ENCODE measurements at places on chromosomes 4 and X.

DNA sequence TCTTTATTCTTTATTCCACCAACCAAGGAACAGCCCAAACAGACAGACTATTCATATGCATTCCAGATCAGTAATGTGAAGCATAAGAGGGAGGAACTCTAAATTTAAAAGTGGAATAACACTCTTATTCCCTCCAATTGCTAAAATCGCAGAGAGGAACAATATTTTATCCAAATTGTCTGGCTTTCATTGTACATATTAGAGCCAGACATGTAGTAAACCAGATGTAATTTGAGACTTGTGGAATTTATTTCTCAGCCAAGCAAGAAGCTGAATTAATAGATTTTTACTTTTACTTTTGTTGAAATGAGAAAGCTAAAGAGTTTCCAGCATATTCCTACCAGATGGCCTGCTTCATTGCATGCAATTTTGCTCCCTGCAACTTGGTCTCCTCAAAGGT is 674.6 kb upstream of the SLIT2 start:
- peak; percentile 17 for DNase-seq

GRCh38 chrX:51760657-51761056 is 17.4 kb downstream of the GSPT2 start:
- DNase-seq: no peak

DNA sequence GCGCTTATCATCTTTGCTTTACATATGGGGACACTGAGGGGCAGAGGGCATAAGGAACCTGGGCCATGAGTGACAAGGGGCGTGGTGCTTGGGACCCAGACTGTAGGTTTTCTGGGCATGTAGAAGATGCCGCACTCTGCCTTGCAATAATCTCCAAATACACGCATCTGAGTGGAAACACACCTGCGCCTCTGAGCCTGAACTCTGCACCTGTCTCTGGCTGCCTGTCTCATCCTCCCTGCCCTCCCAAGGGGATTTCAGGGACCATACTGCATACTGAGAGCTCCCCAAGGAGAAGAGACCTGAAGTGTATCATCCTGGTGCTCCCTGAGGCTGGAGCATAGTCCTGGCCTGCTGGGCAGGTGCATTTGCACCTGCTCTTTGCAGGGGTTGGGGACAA is 34.7 kb upstream of the ASMTL start:
- DNase-seq: no peak

GRCh38 chr4:38179690-38180377 is 219.6 kb downstream of the PTTG2 start:
- peak; percentile 74 for DNase-seq

GRCh38 chr4:67983333-67983732 is 20.0 kb upstream of the TMPRSS11A start:
- DNase-seq: no peak

GRCh38 chr4:47784222-47784621 is 53.6 kb downstream of the CORIN start:
- DNase-seq: no peak

- no peak for DNase-seq
Observed at GRCh38 chrX:130497531-130497930, 95.7 kb downstream of the RBMX2 start.

- no peak for DNase-seq
Observed at GRCh38 chr4:155559915-155560314, 106.7 kb upstream of the GUCY1A1 start.

DNA sequence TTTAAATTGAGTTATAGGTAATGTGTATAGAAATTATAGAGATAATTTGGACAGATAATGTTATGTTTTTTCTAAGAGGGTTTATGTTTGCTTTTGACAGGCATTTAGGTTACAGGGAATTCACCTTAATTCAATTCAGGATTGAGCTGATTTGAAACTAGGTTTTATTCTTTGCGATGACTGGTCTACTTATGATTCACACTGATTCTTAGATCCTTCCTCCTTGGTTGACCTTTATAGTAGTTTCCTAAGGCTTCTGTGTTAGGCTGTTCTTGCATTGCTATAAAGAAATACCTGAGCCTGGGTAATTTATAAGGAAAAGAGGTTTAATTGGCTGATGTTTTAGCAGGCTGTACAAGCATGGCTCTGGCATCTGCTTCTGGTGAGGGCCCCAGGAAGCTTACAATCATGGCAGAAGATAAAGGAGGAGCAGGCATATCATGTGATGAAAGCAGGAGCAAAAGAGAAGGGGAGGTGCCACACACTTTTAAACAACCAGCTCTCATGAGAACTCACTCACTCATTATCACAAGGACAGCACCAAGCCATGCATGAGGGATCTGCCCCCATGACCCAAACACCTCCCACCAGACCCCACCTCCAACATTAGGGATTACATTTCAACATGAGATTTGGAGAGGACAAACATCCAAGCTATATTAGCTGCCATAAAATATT is 155.0 kb upstream of the SFRP2 start:
- DNase-seq: no peak

GRCh38 chr4:115433491-115433890 is 320.1 kb upstream of the NDST4 start:
- no peak for DNase-seq

DNA sequence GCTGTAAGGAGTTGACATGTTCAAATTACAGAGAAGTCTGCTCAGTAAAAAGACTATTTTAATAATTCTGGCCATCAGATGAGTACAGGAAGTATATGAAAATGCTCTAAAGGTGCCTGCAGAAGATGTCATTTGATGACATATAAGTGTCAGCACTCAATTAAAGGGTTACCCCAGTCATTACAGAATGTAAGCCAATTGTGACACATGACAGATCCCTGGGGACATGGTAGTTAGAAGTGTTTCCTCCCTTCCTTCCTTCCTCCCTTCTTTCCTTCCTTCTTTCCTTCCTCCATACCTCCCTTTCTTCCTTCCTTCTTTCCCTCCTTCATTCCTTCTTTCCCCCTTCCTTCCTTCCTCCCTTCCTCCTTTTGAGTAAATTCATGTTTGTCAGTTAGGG is 453.0 kb downstream of the RAPGEF2 start:
- DNase-seq: no peak

DNA sequence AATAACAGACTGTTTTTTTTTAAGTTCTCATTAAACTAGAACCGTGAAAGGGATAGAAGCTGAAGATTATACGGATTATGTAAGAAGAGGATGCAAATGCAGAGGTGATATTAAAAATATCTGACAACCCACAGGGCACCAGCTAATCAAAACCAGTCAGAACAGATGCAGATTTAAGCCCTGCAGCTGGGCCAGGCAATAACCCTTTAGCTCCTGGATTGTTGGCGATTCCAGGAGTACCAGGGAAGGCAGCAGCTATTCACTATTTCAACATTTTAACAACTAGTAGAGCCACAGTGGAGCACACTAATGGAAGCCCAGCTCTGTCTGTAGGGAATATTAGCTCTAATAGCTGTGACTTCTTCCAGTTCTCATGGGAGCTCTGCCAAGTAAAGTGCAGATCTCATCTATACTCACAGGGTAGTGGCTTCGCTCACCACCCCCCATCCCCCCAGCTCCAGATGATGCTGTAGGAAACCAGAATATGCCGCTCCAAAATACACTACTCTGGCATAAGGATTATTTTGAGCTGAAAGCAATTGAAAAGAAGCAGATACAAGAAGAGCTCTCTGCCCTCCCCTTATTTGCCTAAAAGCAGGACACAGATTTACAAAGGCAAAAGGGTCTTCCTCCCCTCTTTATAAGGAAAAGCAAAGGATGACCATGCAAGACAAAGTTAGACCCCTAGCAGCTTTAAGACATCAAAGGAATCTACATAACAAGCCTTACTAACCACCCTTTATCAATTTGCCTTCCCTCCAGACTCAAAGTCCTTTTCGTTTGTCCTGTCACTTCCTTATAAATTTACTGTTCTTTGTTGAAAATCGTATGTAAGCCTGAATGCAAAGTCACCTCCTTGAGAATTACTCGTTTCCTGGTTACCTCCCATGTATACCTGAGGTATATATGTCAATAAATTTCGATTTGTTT is 13.7 kb downstream of the SCD5 start:
- DNase-seq: peak; percentile 80

Measured in fibroblast of skin of scalp (primary cell).